ENCODE measurements at places on chromosomes 1 and 21.

DNA sequence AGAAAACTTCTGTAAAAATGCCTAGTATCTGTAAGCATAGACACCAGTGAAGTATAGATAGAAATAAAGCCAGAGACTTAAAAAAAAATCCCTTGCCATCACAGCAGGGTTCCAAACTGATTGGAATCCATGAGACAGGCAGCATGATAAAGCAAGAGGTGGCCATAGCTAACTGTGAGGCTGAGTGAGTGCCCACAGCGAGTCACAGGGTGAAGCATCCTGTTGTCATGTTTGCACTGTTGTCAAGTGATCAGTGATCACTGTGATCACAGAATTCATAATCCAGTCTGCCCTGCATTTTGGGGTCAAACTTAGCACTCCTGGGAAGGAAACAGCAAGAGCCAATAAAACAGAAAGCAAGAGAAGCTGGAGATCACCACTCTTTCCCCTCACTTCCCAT lies 33.3 kb downstream of the LRRC8B start:
- no peak for DNase-seq

DNA sequence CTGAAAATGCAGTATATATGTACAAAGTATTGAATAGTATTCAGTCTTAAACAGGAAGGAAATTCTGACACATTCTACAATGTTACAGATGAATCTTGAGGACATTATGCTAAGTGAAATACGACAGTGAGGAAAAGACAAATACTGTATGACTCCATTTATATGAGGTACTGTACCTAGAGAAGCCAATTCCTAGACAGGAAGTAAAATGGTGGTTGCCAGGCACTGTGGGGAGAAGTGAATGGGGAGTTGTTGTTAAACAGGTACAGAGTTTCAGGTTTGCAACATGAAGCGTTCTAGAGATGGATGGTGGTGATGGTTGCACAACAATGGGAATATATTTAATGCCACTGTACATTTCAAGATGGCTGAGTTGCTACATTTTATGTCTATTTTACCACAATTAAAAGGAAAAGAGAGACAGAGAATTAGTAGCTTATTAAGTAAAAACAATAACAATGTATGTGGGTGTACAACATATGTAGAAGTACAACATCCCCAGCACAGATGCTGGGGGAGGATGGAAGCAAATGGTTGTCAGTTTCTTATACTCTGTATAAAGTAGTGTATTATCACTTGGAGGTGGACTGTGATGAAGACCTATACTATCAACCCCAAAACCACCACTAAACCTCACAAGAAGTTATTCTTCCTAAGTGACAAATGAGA lies 3.9 kb upstream of the RAB4A start:
- DNase-seq: no peak

DNA sequence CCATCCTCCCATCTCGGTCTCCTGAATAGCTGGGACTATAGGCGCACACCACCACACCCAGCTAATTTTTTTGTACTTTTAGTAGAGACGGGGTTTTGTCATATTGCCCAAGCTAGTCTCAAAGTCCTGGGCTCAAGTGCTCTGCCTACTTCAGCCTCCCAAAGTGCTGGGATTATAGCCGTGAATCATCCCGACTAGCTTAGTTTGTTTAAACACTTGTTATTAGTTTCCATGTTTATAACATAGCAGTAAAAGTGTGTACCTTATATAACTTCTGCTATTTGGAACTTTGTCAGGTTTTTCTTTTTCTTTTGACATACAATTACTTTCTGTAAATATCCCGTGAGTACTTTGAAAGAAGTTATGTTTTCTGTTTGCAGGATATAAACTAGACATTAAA lies 60.6 kb upstream of the C1orf21 start:
- no peak for DNase-seq

GRCh38 chr1:63856924-63857323 lies 83.1 kb downstream of the ROR1 start:
- no peak for DNase-seq

DNA sequence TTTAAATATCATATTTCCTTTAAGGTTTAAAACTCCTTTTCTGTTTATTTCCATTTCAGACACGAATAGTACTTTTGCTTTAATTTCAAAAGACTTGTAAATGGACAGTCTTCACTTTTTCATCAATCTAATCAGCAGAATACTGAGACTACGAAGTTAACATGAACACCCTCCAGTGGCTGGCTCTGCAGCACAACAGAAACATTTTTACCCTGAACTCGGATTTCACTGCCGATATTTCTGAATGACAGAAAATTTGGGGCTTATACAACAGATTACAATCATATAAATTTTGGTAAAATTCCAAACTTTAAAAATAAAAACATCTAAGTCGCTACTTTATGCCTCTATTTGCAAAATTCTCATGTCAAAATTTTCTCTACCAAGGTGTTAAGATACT lies 86.2 kb downstream of the AKT3 start:
- no peak for DNase-seq

- DNase-seq: no peak
These were observed at the start of gene GNG4 for GRCh38 chr1:235649368-235650163. GNG4 (minus strand) TSS chr1:235649784; CDS start chr1:235583838, 65,946 bp downstream.

GRCh38 chr1:89771991-89772560 lies 48.8 kb upstream of the LRRC8D start:
- no peak for DNase-seq

DNA sequence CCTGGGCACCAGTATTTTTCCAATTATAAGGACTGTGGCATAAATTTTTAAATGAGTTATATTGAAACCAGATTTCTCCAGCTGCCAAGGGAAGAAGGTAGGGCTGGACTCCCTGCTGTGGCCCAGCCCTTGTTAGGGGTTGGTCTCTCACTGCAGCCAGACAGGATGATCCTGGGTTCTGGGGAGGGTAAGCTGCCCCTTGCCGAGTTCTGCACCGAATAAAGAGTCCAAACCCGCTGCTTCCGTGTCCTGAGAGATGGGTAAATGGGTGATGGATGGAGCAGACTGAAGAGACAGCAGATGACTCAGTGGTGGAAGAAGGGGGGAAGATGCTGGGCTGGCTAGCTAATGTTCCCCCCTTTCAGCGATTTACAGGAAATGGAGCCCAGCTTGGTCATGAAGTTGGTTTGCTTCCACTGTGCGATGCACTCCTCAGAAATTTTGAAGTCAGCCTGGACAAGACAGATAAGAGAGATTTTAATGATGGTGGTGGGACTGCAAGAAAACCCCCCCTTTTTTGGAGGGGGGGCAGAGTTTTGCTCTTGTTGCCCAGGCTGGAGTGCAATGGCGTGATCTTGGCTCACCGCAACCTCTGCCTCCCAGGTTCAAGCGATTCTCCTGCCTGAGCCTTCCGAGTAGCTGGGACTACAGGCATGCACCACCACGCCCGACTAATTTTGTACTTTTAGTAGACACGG lies 41.4 kb downstream of the YARS1 start:
- DNase-seq: no peak

DNA sequence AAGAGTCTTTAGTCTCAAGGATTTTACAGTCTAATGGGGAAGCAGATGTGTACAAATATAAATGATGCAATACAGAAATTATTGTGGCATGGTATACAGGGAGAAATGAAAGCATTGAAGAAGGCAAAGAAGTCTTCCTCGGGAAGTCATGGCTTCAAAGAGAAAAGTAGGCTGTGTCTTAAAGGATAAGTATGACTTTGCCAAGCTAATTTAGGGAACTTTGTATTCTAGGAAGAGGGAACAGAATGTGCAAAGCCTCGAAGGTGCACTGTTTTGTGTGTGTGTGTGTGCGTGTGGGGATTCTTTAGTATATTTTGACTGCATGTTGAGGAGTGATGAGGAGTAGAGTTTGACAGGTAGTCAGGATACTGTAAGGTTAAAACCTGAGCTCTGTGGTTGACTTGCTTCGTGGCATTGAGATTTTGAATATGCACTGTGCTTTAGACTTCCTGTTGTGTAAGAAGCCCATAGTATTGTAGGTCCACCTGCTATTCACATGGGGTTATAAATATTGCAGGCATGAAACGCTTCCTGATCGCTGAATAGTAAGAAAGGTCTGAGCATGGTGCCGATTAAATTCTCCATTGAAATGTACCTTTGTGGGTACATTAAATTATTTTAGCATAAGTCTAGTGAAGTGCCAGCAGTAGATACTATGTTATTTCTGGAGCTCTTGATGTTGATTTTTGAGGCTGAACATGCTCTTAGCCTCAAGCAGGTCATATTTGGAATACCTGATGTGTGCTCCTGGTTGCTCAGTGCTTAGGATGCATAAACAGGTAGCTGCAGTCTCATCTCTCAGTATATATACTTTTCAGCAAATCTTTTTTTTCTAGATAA lies 8.0 kb downstream of the SMAP2 start:
- DNase-seq: no peak

DNA sequence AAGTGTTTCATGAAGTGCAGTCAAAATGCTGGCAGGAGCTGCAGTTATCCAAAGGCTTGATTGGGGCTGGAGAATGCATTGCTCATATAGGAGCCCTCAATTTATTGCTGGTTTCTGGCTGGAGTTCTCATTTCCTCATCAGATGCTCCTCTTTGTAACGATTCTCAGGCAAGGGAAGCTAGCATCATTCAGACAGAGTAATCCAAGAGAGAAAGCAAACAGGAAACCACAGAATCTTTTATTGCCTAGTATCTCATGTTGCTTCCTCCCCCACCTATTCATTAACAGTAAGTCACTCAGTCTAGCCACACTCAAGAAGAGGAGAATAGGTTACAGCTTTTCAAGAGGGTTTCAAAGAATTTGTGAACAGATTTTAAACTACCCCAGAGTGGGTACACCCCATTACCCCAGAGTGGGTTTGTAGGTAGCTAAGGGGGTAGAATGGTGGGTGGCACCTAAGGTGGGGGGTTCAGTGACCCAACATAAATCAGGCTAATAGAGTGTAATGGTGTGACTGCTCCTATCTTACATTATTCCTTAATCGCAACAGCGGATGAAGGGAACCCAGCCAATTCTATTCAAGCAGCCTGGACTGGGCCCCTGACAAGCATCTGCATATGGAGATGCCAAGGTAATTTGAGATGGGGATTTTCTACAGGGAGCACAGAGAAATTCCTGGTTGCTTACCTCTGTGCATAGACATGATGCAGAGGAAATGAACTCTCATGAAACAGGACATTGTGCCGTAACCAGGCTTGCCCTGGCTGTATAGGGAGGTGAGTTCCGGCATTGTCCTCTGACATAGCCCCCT lies 67.1 kb downstream of the KCNJ15 start:
- DNase-seq: no peak

DNA sequence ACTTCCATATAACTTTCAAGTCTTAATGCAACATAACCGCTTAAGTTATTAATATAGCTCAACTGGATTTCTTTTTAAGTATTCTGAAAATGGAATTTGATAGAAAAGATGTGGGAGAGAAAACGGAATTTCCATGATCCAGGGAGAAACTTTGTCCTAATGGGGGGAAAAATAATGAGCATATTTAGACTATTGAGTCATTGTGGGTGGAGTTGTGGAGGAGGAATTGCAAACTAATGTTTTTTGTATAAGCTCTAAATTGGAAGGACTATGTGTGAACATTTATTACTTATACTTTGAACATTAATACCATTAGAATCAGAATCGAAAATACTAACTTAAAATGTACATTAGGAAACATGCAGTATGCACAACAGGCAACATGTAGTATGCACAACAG lies 159.9 kb upstream of the NEGR1 start:
- DNase-seq: no peak

DNA sequence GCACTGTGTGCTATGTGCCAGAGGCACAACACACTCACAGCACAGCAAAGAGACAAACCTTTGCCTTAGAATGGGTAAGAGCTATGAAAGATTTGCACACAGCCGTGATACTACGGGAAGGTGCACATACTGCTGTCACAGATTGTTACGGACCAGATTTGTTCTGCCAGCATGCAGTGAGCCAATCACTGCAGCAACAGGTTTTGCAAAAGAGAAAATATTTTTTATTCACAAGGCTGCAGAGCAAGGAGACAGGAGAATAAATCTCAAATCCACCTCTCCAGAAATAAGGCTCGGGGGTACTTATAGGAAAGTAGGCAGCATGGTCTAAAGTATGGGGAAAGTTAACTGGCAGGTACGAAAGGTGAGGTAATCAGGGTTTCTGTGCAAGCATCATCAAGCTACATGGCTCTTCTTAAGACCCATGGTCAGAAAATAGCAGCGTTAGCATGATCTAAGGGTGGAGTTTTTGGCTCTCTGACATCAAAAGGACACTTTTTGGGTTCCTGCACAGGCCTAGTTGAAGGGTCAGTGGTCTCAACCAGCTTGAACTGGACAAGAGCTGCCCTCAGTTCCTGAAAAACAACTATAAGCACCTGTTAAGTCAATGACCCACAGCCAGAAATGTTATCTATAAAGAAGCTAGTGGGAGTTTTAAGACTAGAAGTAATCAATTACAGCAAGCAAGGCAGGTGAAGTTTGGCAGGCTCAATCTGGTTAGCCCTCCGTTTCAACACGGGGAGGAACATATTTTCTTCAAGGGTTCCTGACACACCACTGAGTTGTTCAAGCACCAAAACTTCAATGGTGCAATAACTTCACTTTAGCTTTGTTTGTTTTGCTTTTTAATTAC lies 186.0 kb downstream of the SLC35F3 start:
- DNase-seq: no peak

- DNase-seq: no peak
These were observed 1.6 kb downstream of the TCEA3 start for GRCh38 chr1:23422941-23423340.

- DNase-seq: no peak
These were observed 304.6 kb downstream of the DISC1 start for GRCh38 chr1:231931146-231931545.

- no peak for DNase-seq
These were observed 437.6 kb downstream of the PRDM2 start for GRCh38 chr1:14137411-14138134.

- DNase-seq: no peak
These were observed 18.9 kb upstream of the ZNF683 start for GRCh38 chr1:26391450-26391849.

DNA sequence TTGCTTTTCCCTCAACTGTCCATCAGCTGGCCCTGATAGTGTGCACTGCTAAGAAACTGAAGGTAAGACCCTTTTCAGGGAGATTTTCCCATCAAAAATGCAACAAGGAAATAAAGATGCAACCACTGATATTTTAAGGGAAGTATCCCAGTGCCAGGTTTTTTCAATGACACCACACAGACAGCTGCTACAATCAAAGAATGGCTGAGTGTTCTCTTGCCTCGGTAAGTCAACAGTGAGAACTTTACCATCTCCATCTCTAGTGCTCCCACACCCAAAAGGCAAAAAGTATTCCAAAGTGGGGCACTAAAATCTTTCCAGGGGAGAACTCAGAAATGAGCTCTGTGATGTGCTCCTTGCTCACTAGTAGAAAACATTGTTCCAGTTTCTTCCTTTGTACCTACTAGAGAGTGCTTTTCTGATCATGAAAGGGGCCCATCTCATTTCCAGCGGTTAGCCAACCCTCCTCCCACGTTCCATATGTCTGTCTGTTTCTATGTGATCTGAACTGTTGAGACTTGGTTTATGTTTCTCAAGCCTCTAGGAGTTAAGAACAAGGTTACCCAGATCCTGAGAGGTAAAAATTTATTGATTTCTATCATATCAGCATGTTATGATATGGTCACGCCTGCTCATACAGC lies 67.6 kb upstream of the NEK2 start:
- DNase-seq: no peak

DNA sequence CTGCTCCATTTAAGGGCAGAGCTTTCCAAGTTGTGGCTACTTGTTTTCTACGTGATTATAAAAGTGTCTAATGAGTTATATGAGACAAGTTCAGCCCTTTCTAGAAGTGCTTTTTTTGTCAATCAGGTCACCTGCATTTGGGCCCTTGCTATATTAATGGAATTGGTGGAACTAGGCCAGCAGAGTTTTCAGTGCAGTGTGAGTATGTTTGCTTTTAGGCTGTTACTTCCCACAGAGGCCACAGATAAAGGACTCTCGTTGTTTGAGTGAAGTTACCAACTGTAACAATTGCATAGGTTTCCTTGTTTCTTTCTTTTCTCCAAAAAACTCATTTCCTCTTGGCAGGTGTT lies 10.9 kb downstream of the SMAP2 start:
- no peak for DNase-seq

- no peak for DNase-seq
These were observed 93.4 kb downstream of the RRAGC start for GRCh38 chr1:38766125-38766524.
